ENCODE measurements at places on chromosomes 4 and X. TPM values are rescaled to one million over a fixed set of nuclear protein-coding genes. Genes with fewer than 3 reads are reported as not detected.
A peak's percentile ranks its signal among the peaks of the same experiment; 100 is the strongest.

Gene RNF212
- 33.6 TPM for total RNA-seq

Gene CT45A3
- 27.5 TPM for total RNA-seq

Gene EGF
- total RNA-seq = 0.79 TPM

Gene CT45A5
- total RNA-seq = 8.1 TPM

Gene ZFYVE28
- total RNA-seq = 55.3 TPM

Gene CNOT6L
- total RNA-seq = 25.7 TPM

Gene GPM6B
- 10.2 TPM for total RNA-seq

Gene PLAC1
- total RNA-seq = 0.81 TPM

GRCh38 chrX:45751156-45751555, 550.5 kb upstream of the DIPK2B start:
- no peak for DNase-seq

- no peak for DNase-seq
These were observed 115.5 kb upstream of the MYOZ2 start for GRCh38 chr4:119020158-119020557.

GRCh38 chrX:42131856-42132255, 208.5 kb upstream of the CASK start:
- no peak for DNase-seq

DNA sequence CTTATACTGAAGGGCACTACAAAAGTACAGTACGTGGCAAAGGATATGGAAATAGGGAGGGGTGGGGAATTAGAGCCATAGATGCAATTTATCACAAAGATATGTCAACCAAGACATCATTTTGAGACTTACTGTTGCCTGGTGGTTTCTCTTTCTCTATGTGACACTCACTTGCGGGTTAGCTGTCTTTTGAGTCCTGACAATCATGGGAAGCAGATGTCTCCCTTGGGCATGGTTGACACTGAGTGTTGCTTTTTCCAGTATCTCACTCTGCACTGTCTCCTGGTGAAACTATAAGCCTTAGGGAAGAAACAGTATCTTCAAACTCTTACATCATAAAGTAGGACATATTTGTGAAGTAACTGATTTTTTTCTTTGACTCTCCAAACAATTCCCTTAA, 383.5 kb upstream of the LCORL start:
- DNase-seq = no peak

DNA sequence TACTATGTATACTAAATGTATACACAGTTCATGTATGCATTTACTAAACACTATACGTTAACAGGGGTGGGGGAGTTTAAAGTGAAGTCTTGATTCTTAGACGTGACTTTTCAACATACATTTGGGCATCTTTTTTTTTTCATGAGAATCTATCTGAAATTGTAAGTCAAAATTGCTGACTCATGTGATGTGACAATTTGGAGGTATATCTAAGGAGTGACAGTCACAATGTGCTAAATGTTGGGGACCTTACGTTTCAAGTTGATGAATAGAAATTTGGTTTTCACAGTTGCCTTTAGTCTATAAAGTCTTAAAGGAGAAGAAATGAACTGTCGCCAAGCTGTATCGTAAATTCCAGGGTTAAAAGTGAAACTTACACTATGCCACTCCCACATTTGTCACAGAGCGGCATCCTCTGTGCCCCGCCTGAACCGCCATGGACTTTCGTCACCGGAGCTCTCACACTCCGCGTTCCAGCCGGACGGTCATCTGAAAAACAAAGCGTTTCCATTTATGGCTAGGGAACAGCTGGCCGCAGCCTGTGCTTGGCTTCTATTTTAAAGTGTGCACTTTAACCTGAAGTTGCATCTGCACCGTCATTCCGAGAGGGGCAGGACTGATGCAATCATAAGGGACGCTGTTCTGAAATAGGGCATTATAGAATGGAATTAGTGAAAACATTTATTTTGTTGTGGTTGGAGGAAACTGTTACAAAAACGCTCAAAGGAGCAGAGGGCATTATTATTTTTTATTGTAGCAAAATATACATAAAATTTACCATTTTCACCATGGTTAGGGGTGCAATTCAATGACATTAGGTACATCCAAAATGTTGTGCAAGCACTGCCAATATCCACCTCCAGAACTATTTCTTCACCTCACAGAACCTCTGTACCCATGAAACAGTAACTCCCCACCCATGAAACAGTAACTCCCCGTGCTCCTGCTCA, 30.9 kb downstream of the PDLIM3 start:
- peak; percentile 73 for DNase-seq
